Smooth muscle cell of the umbilical artery (primary cell): ENCODE measurements at places on chromosomes 5 and 9. TPM values are rescaled to one million over a fixed set of nuclear protein-coding genes. Genes with fewer than 3 reads are reported as not detected.

MYMK gene
- total RNA-seq = not detected in 2 replicates

AQP3 gene
- total RNA-seq = 0.42 and 0.59 TPM in 2 replicates

TMC1 gene
- under 0.01 and 0.28 TPM in 2 replicates for total RNA-seq

NMUR2 gene
- total RNA-seq = not detected in 2 replicates

ZNF462 gene
- 17.2 and 24.3 TPM in 2 replicates for total RNA-seq

PROP1 gene
- total RNA-seq = not detected in 2 replicates

C8G gene
- total RNA-seq = 0.59 TPM in 1 of 2 replicates, not detected in the other

ADGRD2 gene
- total RNA-seq = not detected in 2 replicates

PCDHGA12 gene
- 16.3 and 33.7 TPM in 2 replicates for total RNA-seq

GOLM1 gene
- 106 and 140 TPM in 2 replicates for total RNA-seq

SPINK14 gene
- not detected in 2 replicates for total RNA-seq

CCIN gene
- 2.7 and 4.8 TPM in 2 replicates for total RNA-seq

PCDHB15 gene
- 0.28 and 0.59 TPM in 2 replicates for total RNA-seq

RNF44 gene
- total RNA-seq = 2.1 and 4.6 TPM in 2 replicates

SLC46A2 gene
- not detected in 2 replicates for total RNA-seq

PCDHA6 gene
- 0.60 and 0.89 TPM in 2 replicates for total RNA-seq

PKD2L2 gene
- total RNA-seq = not detected in 2 replicates

NPDC1 gene
- 27.3 and 49.4 TPM in 2 replicates for total RNA-seq

ANKDD1B gene
- total RNA-seq = 1.5 and 1.6 TPM in 2 replicates

IL33 gene
- 470 and 472 TPM in 2 replicates for total RNA-seq

SHISAL2B gene
- total RNA-seq = not detected in 2 replicates

HSPB3 gene
- 0.30 TPM in 1 of 2 replicates, not detected in the other for total RNA-seq

PCDHA9 gene
- total RNA-seq = under 0.01 and 0.09 TPM in 2 replicates

SPOCK1 gene
- 587 and 651 TPM in 2 replicates for total RNA-seq

SEMA4D gene
- total RNA-seq = 0.14 and 0.30 TPM in 2 replicates

SOWAHA gene
- not detected in 2 replicates for total RNA-seq

PRLR gene
- 0.55 and 0.89 TPM in 2 replicates for total RNA-seq

SHC3 gene
- total RNA-seq = 63.2 and 79.2 TPM in 2 replicates

CDX1 gene
- not detected in 2 replicates for total RNA-seq

UQCRQ gene
- 43.6 and 105 TPM in 2 replicates for total RNA-seq

SPATA31E1 gene
- not detected in 2 replicates for total RNA-seq

ADAMTS19 gene
- total RNA-seq = 0.30 and 1.4 TPM in 2 replicates

RLN1 gene
- not detected in 2 replicates for total RNA-seq

FYB1 gene
- total RNA-seq = under 0.01 TPM in 1 of 2 replicates, not detected in the other

TGFBR1 gene
- total RNA-seq = 160 and 247 TPM in 2 replicates

TMOD1 gene
- total RNA-seq = not detected in 2 replicates

OTULINL gene
- under 0.01 and 0.14 TPM in 2 replicates for total RNA-seq

MEIKIN gene
- not detected in 2 replicates for total RNA-seq

WDR38 gene
- not detected in 2 replicates for total RNA-seq

SLC34A1 gene
- not detected in 2 replicates for total RNA-seq
